ENCODE measurements at places on chromosomes 2 and 18.

- no peak for DNase-seq
Measured at GRCh38 chr2:14182227-14182946, 450.1 kb upstream of the LRATD1 start.

DNA sequence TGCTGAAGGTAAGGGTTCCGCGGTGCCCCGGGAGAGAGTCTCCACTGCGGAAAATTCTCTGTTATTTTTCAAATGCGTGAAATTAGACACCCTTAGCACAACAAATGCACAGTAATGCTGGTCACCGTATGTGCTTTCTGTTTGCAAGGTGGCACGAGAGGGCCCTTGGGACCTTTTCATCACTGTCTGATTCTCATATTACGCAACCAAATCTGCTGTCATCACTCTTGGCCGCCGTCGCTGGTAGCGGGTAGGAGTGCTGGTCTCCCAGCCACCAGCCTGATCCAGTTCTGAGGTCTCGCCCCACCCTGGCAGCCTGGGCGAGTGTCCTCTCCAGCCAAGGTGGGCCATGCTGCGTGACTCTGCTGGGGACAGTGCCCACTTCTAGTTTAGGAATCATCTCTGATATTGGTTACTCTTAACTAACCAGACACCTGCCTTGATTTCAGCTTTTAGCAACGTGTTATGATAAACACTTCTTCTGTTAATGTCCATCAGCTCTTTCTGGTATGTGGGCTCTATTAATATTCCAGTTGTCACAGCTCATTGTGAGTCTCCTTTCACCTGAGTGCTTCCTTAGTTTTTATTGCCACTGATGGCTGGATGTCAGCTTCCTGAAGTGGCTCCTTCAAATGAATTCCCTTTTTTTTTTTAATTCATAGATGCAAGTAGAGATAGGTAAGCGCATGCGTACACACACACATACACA lies 199.4 kb downstream of the GBX2 start:
- DNase-seq: no peak

GRCh38 chr2:9388199-9388681 lies 35.1 kb downstream of the ITGB1BP1 start:
- DNase-seq: no peak

- DNase-seq: no peak
Measured at GRCh38 chr2:174632841-174633622, 35.4 kb upstream of the WIPF1 start.

DNA sequence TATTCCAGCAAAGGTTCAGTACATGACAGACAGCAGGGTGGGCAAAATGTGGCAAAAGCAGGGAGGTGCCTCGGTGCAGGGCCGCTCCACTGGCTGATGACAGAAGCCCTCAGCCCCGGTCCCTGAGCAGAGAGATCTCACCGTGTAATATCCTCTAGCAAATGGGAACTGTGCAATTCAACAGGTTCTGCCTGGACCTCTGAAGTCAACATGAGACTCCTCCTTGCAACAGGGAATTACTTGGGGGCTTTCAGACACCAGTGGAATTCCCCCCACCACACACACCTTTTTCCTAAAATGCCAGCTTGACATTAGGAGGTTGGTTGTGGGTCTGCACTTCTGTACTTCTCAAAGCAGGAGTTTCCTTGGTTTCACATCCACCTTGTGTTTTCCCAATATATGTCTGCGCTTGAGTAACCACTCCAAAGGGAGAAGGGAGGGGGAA lies 50.8 kb downstream of the SPRED2 start:
- no peak for DNase-seq

DNA sequence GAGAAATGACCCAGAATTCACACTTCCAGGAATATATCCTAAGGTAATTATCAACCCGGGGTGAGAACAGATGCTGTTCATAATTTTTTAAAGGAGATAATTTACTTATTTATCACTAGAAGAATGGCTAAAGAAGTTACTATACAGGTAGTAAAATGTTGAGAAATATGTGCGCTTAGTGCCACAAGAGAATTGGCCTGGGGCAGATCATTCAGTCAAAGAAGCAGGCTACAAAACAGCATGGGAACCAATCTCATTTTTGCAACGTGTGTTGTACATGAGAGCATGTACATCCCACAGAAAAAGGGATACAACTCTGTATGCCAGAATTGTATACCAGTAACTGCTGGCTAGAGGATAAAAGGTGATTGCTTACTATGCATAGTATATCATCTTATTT lies 75.2 kb downstream of the VIT start:
- no peak for DNase-seq

DNA sequence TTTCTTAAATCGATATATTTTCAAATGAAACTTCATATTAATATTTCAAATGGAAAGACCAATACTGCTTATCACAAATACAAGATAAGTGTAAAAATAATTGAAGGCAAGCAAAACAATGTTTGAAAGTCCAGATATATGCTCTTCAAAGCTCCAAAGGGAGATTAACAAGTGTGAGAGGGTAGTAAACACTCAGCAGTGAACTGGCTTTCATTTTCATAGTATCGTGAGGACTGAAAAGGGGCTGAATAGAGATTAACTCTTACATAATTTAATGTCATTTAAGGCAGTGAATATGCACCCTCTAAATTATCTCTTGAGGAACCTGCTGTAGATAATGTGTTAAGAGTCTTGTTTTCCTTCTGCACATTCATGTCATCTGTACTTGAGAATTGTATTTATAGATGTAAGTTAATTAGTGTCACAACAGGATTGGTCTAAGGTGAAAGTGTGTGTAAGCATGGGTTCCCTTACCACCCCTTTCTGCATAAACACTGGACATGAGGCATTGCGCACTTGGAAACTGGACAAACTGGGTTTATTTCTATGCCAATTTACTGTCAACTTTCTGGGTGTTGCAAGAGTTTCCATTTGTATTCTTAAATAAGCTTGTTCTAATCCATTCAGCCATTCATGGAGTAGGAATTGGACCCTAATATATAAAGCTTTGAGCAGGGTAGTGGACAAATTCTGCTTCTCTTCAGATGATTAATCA lies 76.7 kb upstream of the SESTD1 start:
- DNase-seq: no peak
